Activated naive CD8-positive, alpha-beta T cell treated with anti-CD3 and anti-CD28 coated beads, Interleukin-2, amount 50 U/mL, for 24 hours (primary cell): ENCODE measurements at places on chromosomes 2 and 18.

- DNase-seq = no peak
Measured at GRCh38 chr2:109374548-109375130, 239.1 kb downstream of the SEPTIN10 start.

GRCh38 chr2:215833531-215834162 lies 179.7 kb downstream of the MREG start:
- no peak for DNase-seq

DNA sequence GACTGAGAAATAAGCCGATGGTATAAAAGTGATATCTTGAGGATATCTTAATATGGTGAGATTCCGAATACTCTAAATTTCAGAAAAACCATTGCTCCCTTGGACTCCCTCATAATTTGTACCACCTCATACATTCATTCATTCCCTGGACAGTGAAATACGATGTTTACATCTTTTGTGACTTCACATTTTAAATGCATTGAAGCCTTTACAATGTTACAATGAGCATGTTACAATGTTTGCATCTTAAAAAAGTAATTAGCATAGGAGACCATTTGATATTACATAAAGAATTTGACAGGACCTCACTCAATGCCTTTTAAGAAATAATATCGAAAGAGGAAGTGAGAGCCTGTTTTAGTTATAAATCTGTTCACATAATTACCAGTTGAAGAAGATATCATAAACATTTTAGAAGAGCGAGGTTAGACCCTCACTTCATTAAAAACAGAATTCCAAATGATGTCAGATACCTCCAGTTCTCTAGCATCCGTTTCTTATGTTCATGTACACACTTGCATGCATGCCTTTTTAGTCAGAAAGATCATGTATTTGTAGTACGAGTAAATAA lies 372.0 kb downstream of the ARHGAP15 start:
- DNase-seq = no peak

DNA sequence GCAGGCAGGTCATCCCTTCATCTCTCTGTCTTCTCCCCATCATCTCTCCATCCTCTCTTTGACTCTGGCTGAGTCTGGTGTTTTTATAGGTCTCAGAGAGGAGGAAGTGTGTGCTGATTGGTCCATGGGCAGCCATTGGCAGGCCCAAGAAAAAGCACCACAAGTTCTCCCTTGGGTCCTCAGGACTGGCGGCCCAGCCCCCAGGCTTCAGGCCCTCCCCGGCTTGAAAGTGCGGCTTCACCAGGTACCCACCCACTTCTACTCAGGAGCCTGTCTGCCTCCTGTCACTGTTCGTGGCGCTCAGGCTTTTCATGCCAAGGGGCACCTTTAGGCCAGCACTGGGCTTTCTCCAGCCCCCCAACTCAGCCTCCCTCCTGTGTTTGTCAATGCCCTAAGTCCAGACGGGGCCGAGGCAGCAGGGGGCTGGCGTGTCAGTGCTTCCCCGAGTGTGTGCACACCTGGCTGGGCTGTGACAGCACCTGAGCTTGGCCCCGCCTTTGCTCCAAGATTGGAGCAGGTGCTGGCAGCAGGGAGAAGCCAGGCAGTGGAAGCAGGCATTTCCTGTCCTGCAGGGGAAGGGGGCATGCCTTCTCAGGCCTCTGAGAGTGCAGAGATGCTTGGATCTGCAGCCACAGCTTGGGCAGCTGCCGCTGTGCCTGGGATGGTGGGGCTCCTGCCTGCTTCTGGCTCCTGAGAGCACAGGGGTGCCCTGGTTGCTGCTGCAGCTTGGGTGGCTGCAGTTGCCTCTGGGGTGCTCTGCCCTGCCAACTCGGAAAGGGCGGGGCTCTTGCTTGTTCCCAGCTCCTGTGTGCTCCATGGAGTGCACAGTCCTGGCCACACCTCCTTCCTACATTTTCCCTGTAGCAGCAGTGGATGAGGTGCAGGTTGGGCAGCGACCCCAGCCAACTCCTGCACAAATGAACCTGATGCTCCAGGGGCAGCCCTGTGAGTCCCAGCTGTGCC lies 34.1 kb downstream of the FBXO48 start:
- DNase-seq = no peak

DNA sequence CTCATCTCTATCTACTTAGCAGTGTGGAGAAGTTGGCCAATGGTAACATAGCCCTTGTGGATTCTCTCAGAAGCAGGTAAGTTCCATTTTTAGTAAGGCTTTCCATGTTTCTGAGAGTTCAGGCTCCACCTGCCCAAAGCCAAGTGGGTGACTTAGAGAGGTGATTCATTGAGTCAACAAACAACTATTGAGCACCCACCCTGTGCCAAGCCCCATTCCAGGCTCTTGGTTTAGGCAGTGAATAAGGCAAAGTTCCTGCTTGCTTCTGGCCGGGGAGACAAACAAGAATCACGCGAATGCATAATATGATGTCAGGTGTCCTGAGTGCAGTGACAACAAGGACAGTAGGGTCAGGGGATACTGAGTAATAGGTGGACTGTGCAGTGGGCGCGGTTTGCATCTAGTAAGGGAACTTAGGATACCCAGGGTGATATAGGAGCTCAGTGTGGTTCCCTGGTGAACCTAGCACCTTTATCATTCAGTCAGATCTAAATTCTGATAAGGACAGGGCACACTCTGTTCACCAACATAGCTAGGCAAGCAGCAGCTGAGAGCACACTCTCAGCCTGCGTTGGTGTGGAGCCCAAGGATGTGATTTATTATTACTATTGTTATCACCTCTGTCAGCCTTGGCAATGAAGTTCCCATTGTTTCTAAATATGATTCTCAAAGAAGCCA lies 31.7 kb upstream of the KCTD1 start:
- DNase-seq = no peak

DNA sequence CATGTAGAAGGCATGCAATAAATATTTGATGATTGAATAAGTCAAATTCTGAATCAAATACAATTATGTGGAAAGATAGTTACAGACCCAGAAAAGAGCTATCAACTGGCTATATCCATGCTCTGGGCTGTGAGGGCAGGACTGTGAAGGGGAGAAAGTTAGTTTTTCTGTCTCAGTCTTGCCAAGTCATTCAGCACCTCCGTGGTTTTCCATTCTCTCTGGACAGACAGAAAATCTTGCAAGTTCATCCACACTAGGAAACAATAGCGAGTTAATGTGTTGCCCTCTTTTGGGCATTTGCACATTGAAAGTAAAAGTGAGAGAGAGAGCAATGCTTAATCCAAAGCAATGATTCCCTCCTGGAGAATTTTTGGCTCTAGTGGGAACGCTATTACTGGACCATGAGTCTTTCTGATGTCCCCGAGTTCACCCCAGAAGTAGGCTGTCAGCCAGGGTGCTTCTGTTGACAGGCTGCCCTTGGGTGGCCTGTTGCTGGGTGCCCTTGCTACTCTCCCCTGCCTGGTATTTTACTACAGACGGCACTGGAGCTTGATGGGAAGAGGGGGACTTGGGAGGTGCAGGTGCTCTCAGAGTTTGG lies 238.3 kb downstream of the LOXHD1 start:
- DNase-seq = no peak

DNA sequence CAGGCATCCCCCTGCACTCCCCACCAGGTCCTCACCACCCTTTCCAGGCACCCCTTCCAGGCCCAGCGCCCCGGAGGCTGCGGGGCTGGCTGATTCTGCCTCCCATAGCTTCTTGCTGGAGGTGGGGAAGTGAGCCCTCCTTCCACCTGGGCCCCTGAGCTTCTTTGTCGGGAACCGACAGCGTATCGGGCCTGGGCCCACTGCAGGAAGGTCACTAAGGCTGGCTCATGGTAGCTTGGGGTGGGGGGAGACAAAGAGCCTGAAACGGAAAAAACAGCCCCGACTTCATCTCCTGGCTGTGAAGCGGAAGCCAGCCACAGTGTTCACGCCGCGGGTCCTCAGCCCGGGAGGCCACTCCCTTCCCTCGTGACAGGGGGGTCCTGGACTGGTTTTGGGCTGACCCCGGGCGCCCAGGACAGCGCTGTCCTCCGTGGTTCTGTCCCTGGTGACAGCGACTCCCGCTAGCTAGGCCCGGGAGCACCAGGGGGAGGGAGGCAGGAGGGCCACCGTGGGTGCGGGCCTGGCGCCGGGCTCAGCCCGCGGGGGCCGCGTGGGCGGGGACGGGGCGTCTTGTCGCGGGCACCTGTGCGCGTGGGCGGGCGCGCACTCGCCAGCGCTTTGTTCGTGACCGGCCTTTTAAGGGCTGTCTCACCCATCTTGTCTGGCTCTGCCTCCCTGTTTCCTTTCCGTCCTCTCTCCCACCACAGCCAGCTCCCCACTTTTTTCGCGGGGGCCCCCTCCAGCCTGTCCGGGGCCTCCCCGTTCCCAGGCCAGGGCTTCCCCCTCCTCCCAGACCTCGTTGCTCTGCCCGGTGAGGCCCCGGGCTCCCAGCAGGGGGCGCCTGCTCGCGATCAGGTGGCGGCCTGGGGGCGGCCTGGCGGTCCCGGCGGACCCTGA lies 64.9 kb downstream of the DNMT3A start:
- DNase-seq = peak; percentile 92
